ENCODE measurements at places on chromosomes 3 and 15.

- DNase-seq = no peak
Observed at GRCh38 chr15:65066001-65066634, 1.7 kb downstream of the RASL12 start.

GRCh38 chr3:57983734-57984518 lies 24.3 kb upstream of the FLNB start:
- no peak for DNase-seq

GRCh38 chr3:9331171-9331570 lies 31.7 kb upstream of the THUMPD3 start:
- no peak for DNase-seq

GRCh38 chr15:66294932-66295235 lies 1.5 kb downstream of the DIS3L start:
- no peak for DNase-seq

DNA sequence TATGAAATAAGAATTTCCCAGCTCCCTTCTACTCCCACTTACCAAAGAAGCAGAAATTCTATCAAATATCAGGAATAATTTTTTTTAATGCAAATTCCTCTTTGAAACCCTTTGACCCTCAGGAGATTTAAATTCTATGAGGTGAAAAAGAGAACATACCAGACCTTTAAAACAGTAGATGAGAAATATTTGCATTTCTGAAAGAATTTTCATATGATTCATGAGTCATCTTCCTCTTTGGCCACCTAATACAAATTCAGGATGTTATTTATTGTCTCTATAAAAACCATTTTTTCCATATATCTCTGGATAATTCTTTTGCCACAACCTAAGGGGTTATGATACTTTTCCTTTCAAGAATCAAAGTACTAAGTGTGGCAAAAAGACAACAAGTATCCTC lies 67.3 kb upstream of the ST3GAL6 start:
- no peak for DNase-seq

- no peak for DNase-seq
Observed at GRCh38 chr15:83516935-83517334, 69.8 kb downstream of the SH3GL3 start.

- DNase-seq = no peak
Observed at GRCh38 chr15:61069394-61070075, 159.6 kb downstream of the RORA start.

GRCh38 chr3:24923570-24923969 lies 428.9 kb upstream of the THRB start:
- DNase-seq = no peak

DNA sequence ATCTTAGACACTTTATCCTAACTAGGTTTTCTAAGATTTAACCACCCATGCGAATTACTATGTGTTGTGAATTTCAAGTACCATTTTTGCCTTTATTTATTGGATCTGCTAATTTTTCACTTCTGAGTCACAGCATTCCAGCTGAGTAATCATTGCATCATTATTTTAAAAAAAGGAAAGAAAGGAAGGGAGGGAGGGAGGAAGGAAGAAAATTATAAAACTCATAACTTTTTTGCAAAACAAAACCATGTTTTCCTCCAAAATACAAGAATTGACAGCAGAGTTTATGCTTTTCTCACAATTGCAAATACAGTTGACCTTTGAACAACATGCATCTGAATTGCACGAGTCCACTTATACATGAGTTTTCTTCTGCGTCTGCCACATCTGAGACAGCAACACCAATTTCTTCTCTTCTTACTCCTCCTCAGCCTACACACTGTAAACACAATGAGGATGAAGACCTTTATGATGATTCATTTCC lies 651.4 kb upstream of the NECTIN3 start:
- no peak for DNase-seq

DNA sequence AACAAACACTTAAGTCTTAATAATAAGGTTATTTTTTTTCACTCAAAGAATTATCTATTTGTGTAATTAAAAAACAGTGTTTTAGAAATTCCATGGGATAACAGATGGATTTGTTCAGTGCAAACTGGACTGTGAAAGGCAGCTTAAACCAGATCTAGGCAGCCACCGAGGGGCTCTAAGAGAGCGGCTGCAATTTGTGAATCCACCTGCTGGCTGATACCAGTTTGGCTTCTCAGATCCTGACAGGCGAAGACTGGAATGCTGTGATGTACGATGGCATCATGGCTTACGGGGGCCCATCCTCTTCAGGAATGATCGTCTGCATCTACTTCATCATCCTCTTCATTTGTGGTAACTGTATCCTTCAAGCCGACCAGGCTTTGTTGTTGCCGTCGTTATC lies 119.6 kb downstream of the CHDH start:
- DNase-seq = no peak

- DNase-seq = no peak
Observed at GRCh38 chr3:110886222-110886893, 185.3 kb upstream of the NECTIN3 start.

DNA sequence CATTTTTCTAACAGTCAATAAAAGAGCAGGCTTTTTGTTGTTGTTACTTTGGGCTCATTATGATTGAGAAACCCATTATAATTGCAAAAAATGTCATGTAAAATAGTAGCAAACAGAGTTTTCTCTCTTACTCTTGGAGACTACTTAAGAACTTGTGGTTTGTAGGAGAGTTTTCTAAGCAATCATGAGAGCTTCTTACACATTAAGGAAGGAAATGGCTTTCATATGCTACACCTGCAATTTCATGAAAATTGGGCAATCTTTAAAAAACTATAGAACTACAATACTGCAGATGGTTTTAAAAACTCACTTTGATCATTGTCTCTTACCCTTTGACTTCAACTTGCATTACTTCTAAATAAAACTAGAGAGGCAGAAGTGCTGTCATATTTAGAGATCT lies 701.8 kb downstream of the ZPLD1 start:
- DNase-seq = no peak

GRCh38 chr3:153163393-153163724 lies 1.3 kb downstream of the RAP2B start:
- no peak for DNase-seq

DNA sequence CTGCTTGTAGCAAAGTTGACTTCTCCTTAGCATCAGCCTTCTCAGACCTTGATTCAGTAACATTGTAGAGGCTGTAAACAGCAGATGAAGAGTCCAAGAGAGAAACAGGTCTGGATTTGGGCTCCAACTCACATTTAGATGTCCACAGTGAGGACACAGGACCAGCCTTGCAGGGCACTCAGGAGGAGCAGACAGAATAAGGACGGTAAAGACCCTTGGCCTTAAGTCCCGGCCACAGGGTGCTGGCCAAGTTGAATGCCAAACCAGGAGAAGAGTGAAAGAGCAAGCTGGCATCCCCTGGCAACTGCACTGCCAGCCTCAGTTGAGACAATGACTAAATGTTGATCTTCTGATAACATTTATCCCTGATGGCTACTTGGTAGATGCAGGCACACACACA lies 136.3 kb downstream of the LRRK1 start:
- DNase-seq = peak; percentile 6

GRCh38 chr3:115165266-115165665 lies 18.2 kb upstream of the ZBTB20 start:
- DNase-seq = no peak

DNA sequence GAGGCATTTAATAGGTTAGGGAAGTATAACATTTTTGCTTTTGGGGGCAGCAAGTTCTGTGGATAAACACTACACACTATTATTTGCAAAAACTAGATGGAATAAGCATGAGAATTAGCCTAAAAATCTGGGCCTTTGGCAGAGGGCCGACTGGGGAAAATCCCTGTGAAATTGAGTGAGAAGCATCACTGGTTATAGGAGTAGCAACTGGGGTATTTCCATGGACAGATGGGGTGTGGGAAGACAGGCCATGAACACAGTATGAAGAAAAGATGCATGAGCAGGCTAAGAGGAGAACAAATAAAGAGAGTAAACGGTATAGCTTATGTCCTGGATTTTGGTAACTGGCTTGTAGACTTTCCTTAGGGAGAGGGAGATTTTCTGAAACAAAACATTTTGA lies 32.9 kb upstream of the CSPG5 start:
- no peak for DNase-seq

- DNase-seq = no peak
Observed at GRCh38 chr3:24060055-24060454, 115.0 kb downstream of the NR1D2 start.

- DNase-seq = no peak
Observed at GRCh38 chr3:112908252-112908651, 61.6 kb upstream of the CD200R1L start.

DNA sequence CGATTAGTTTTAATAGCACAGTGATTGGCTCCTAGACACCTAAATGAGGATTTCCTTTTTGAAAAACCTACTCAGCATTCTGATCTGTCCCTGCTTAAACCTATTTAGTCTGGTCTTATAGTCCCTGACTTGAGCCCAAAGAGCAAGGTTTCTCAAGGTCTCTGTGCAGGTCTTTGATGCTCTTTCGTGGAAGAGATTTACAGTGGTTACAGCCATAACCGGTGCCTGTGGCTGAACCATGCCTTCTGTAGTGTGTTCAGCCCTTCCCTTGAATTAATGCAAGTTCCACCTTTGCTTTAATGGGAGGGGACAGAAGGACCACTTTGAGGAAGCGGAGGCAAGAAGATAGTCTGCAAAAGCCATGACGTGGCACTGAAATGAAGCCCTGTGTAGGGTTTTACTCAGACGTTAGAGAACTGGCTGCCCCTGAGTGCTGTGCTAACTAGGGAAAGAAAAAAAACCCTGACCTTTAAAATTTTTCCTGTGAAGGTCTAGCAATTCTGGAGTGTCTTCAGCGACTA lies 43.0 kb downstream of the ZBTB38 start:
- no peak for DNase-seq

- DNase-seq = no peak
Observed at GRCh38 chr3:152610622-152611021, 224.3 kb upstream of the P2RY1 start.

DNA sequence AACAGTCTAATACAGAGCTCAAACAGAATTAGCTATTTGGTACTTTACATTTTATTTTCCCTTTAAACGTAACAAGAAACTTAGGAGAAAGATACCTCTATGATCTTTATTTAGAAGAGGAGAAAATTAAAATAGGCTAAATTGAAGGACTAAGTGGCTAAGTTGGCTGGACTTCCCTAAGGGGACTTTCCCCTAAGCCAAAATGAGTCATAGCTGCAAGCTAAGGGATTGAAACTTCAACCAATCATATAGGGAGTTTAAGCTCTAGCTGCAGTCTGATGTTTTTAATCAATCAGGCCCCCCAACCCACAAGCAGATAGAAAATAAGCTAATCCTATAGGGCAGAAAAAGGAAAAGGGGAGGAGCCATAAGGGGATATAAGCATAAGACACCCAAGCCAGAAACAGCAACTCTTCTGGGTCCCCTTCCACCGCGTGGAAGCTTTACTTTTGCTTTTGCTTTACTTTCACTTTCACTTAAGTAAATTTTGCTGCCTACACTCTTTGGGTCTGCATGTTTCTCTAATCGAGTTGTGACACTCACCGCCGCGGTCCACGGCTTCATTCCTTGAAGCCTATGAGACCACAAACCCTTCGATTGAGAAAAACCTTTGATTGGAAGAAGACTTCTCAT lies 1108.5 kb upstream of the EPHA6 start:
- DNase-seq = no peak

DNA sequence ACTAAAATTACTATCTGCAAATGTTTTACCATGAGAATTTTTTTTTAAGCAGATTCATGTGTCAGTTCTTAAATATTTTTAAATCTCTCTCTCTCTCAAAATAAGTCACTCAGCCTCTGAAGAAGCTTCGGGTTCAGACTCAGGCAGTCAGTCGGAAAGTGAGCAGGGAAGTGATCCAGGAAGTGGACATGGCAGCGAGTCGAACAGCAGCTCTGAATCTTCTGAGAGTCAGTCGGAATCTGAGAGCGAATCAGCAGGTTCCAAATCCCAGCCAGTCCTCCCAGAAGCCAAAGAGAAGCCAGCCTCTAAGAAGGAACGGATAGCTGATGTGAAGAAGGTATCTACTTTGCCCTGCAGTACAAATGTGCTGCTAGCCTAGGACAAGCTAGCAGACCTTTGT lies 24.1 kb downstream of the CHD2 start:
- no peak for DNase-seq

GRCh38 chr15:65833501-65834205 lies 35.6 kb upstream of the RAB11A start:
- DNase-seq = peak; percentile 47

GRCh38 chr15:67922106-67922675 lies 82.3 kb upstream of the RNU6-1 start:
- DNase-seq = no peak

- DNase-seq = no peak
Observed at GRCh38 chr3:142433110-142433509, 14.7 kb downstream of the XRN1 start.

GRCh38 chr3:181699171-181699903 lies 12.4 kb upstream of the SOX2 start:
- no peak for DNase-seq

GRCh38 chr3:128942161-128942952 lies 51.5 kb downstream of the CFAP92 start:
- DNase-seq = no peak

GRCh38 chr15:80419546-80419945 lies 15.4 kb downstream of the ARNT2 start:
- DNase-seq = no peak

- DNase-seq = peak; percentile 1
Observed at GRCh38 chr15:68311464-68311835, 33.9 kb downstream of the FEM1B start.

GRCh38 chr15:71385457-71385856 lies 270.2 kb downstream of the THSD4 start:
- DNase-seq = no peak

GRCh38 chr3:194279101-194279500 lies 72.0 kb downstream of the CPN2 start:
- DNase-seq = no peak
